Activated naive CD4-positive, alpha-beta T cell treated with Interleukin-2 at 50 U/mL for 16 hours (primary cell): ENCODE measurements at places on chromosomes 5 and 9.

DNA sequence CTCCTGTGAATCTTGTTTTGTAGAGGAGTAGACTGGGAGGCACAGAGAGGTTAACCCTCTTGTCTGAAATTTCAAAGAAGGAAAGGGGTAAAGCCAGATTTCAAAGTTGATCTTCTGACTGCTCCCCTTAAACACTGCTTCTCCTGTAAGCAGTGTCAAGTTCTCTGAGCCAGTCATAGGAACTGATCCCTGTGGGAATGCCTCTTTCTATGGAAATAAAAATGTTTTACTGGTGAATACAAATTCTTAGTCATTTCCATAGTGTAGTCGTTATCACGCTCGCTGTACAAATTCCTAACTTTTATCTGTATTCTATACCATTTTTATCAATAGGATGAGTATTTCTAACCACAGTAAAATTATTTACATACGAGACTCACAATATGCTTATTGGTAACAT is 66.3 kb upstream of the PRRC1 start:
- DNase-seq, result no peak

DNA sequence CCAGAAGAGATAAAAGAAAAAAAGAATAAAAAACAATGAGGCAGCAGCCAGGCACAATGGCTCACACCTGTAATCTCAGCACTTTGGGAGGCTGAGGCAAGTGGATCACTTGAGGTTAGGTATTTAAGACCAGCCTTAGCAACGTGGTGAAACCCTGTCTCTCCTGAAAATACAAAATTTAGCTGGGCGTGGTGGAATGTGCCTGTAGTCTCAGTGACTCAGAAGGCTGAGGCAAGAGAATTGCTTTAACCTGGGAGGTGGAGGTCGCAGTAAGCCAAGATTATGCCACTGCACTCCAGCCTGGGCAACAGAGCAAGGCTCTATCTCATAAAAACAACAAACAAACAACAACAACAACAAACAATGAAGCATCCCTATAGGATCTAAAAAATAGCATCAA is 121.5 kb downstream of the HMHB1 start:
- DNase-seq, result no peak

- no peak for DNase-seq
Measured at GRCh38 chr9:105392531-105392930, 55.3 kb upstream of the FSD1L start.

GRCh38 chr5:150612405-150612804 is 28.1 kb upstream of the SYNPO start:
- DNase-seq, result no peak

DNA sequence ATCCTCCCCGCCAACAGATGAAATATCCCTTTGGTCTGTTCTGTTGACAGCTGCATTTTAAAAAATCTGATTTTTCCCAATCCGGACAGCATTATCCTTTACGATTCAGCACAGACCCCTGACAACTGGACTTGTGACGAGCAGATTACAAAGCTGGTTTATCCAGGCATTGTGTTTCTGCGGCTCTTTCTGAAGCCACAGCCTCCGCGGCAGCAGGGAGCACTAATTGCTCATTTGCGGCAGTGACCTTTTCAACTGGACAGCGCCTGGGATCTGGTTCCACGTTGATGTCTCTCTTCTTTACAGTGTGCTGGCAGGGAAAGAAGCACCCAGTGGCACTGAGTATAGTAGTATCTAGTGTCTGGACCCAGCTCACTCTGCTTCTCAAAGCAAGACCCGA is 351.2 kb downstream of the ZNF608 start:
- no peak for DNase-seq

GRCh38 chr5:60026161-60026560 is 132.6 kb upstream of the PDE4D start:
- no peak for DNase-seq
